Brain pericyte (primary cell): ENCODE measurements at places on chromosomes 4 and X.

GRCh38 chrX:63920875-63921274 is 135.9 kb upstream of the ARHGEF9 start:
- no peak for DNase-seq

DNA sequence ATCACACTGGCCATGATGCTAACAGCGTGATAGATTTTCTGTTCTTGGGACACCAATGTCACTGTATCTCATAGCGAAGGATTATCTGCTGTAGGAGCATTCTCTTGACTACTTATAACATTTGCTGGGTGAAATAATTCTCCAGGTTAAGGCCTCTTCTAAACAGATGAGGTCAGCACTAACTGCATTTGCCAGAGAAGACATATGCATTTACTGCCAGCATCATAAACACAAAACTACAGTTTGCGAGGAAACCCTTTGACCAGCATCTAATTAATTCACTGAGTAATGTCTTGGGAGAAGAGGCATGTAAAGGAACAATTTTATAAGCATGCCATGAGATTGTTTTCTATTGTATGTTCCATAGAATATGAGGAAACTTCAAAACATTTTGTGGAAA is 13.9 kb downstream of the TBC1D1 start:
- DNase-seq = no peak

- DNase-seq = no peak
Measured at GRCh38 chr4:89162987-89163386, 51.7 kb downstream of the TIGD2 start.

GRCh38 chr4:11116940-11117339 is 311.8 kb downstream of the HS3ST1 start:
- DNase-seq = no peak

- no peak for DNase-seq
Measured at GRCh38 chr4:26715636-26716242, 131.9 kb downstream of the TBC1D19 start.

- DNase-seq = no peak
Measured at GRCh38 chrX:149010013-149010852, 494.9 kb downstream of the IDS start.

- no peak for DNase-seq
Measured at GRCh38 chr4:38311495-38312126, 351.4 kb downstream of the PTTG2 start.

DNA sequence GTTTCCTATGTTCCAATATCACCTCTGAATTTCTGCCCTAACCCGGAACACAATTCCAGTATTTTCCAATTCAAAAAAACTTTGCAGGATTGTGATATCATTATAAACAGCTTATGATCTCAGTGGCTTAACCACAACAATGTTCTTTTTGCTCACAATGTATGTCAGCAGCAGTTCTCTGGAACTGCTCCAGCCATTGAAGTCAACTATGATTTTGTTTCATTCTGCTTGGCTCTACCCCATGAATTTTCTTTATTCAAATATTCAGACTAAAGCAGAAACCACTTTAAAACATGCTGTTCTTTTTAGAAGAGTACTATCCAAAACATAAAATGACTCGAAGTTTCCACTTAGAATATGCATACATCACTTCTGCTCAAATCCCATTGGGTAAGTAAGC is 1611.1 kb downstream of the ARAP2 start:
- DNase-seq = no peak

- DNase-seq = no peak
Measured at GRCh38 chrX:145687146-145687545, 130.5 kb upstream of the SLITRK2 start.

- DNase-seq = no peak
Measured at GRCh38 chr4:106036848-106037247, 141.6 kb downstream of the NPNT start.

DNA sequence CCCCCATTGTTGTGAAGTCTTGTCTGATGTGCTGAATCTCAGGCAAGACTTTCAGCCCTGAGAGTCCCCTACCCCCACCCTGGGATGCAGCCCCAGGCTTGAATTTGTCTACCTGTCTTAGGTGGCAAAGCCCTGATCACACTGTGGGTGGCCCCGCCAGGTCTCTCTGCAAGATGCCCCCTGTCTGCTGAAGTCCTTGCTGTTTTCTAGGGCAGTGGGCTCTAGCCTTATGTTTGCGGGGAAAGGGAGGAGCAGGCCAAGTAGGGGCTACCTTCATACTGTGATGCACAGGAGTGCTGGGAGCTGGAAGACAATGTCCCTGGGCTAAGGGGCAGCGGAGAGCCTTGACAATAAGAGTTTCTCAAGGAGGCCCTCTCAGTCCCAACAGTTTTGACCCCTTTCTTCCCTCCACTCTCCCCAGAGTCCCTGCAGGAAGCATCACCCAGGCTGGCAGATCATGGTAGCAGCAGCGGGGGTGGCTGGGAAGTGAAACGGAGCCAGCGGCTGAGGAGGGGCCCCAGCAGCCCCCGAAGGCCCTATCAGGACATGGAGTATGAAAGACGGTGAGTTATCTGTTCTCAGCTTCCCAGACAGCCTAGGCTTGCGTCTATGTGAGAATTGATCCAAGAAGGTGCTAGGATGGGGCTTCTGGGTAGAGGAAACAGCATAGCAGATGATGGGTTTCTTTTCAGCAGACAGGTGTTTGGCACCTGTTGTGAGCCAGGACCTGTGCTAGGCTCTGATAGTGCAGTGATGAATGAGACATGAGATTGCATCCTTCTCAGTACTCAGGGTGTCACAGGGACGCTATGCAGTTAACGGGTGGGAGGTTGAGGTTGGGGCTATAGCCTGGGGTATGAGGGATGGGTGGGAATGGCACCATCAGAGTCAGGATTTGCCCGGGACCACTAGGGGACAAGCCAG is 2.2 kb downstream of the RBM10 start:
- DNase-seq = no peak

DNA sequence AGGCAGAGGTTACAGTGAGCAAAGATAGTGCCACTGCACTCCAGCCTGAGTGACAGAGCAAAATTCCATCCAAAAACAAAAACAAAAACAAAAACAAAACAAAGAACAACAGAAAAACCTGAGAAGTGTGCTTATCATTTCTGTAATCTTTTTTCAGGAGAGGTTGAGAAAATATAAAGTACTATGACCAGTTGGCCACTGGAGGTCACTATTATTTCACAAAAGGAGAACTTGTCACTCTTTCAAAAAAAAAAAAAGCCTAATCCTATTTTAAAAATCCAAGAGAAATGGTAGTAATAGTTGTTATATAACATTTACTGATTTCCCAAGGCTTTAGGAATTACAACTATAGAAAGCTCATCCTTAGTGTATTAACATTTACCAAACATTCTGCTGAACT is 24.9 kb upstream of the RNF150 start:
- DNase-seq = no peak

GRCh38 chr4:156475322-156475721 is 496.3 kb downstream of the PDGFC start:
- DNase-seq = peak; percentile 8

DNA sequence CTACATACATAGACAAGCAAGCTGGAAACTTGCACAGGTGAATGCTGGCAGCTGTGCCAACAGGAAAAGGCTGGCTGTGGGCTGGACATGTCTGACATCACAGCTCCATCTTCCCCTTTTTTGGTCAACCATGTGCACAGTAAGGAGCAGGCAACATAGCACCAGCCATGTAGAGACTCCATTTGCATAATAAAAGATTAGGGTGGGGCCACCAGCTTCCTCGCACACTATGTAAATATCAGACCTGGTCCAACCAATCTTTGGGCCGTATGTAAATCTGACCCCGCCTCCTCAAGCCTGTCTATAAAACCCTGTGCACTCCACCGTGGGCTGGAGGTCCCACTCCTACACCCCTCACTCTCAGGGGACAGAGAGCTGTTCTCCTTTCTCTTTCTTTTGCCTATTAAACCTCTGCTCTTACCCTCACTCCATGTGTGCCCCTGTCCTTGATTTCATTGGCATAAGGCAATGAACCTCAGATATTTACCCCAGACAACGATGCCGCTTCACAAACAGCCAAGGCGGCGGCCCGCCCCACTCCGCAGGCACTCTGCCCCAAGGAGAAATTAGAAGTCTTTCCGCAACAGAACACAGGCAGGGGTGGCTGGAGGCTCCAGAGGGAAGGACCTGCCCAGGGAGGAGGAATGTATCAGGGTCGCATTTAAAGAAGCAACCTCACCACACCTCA is 862.2 kb downstream of the TRIML1 start:
- DNase-seq = no peak

GRCh38 chr4:139078926-139079325 is 63.3 kb downstream of the NOCT start:
- no peak for DNase-seq
